ENCODE measurements at places on chromosomes 6 and 20.

- DNase-seq = peak; percentile 29
Observed at GRCh38 chr6:5998711-5999687, 7.7 kb downstream of the NRN1 start.

- DNase-seq = no peak
Observed at GRCh38 chr20:17542993-17543412, 11.8 kb upstream of the BFSP1 start.

DNA sequence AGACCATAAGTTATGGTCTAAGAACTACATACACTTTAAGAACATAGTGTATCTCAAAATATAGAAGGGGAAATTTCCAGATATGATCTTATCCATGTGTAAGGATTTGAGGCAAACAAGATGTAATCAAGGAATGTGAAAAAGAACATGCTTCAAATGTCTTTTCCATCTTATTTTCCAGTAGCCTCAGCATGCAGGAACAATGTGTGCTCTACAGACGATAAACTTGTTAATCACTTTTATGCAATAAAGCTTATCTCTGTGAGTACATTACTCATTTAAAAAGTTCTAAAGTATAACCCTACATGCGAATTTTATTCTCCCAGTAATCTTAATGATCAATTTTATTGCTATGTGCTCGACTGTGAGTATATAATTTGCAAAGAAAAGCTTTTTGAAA lies 185.2 kb downstream of the ALDH8A1 start:
- DNase-seq = no peak

DNA sequence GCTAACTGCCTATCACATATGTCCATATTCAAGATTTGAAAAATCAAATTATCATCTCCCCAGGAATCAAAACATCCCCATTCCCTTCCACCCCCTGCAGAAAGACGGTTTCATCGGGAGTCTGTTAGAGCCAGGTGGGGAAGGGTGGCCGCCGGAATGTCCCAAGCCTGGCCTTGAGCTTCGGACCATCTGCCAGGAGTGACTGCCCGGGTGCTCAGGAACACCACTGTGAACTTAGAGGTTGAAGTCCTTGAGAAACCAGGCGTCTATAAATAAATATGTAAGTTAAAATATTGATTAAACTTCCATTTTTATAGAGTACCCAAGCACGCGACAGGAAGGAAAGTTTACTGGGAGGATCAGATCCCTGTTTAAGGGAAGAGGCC lies 250.8 kb downstream of the DLL1 start:
- DNase-seq = no peak

DNA sequence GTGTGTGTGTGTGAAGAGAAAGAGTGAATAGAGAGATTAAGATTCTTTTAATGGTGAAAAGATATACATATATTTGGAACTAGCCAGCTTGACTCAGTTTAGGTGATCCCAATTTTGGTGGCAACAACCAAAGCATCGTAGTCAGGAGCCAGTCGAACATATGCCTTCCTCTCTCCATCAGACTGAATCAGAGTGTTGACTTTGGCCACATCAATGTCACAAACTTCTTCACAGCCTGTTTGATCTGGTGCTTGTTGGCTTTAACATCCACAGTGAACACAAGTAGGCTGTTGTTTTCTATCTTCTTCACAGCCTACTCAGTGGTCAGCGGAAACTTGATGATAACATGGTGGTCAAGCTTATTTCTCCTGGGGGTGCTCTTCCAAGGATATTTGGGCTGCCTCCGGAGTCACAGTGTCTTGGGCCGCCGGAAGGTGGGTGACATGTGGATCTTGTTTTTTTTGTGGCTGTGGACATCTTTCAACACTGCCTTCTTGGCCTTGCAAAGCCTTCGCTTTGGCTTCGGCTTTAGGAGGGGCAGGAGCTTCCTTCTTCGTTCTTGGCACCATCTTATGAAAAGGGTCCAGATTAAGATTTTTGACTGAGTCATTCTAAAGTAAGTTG lies 3.4 kb downstream of the HLA-F start:
- no peak for DNase-seq

Data from activated CD4-positive, alpha-beta T cell treated with anti-CD3 and anti-CD28 coated beads for 48 hours (primary cell).